ENCODE measurements at places on chromosomes 7 and 10.

- no peak for DNase-seq
These were observed 208.4 kb downstream of the FANK1 start for GRCh38 chr10:126104767-126105166.

- no peak for DNase-seq
These were observed 27.8 kb downstream of the DENND10 start for GRCh38 chr10:119131512-119132240.

GRCh38 chr10:76433161-76434005, 1002.0 kb downstream of the LRMDA start:
- DNase-seq, result no peak

DNA sequence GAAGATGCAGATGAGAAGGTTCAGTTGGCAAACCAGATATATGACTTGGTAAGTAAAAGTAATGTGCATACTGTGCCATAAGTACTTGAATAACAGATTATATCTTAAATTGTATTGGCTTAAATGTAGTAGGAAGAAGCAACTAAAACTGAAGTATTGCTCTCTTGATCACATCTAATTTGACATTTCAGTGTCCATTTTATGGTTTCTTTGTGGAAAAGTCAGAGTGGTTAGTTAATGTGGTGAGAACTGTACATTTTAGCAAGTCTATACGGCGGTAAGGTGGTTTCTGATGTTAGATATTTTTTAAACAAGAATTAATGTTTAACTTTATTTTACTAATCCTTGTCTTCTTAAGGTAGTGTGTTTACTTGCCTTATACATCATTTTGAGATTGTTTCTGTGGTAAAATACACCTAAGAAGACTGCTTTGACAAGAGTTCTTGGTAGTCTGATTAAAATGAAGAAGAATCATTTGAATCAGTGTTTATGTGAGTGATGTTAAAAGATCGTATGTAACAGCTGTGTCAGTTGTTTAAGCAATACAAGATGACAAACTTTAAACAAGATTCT, 5.1 kb downstream of the ING3 start:
- DNase-seq, result no peak

DNA sequence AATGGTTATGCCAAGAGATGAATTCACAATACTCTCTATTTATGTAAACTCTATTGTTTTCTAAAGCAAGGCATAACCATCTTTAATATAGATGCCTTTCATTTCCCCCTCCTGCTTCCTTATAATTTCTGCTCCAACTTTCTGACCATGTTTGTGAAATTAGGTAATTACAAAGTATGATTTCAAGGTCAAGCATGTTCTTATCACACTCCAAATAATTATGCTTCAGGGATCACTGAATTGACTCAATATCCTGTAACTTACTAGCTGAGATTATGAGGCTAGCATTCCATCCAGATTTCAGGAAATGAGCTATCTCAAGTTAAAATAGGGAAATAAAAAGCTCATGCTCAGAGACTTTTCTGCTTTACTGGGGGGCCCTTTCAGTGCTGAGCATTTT, 655.9 kb upstream of the IGFBP3 start:
- no peak for DNase-seq

- DNase-seq, result no peak
These were observed 33.4 kb downstream of the IQUB start for GRCh38 chr7:123500878-123501489.

Measured in AG08395 (cell line).